ENCODE measurements at places on chromosomes 7 and 10.

DNA sequence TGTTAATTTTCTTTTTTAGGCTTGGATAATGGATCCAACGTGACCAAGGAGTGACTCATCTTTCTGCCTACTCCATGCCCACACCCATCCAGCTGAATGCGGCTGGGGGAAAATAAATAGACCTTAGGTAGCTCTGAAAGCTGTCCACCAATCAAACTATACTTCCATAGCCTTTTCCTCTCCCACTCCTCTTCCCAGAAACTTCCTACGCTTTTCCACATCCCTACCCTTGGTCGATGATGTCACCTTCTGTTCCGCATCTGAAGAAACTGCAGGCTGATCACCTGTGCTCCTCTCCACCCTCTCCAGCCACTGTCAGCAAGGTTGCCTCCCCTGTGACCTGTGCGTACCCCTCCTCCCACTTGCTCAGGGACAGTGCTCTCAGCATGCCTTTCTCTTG lies 359.8 kb upstream of the KLF6 start:
- DNase-seq, result no peak

GRCh38 chr10:103710490-103710889 lies 144.9 kb downstream of the SH3PXD2A start:
- DNase-seq, result no peak

DNA sequence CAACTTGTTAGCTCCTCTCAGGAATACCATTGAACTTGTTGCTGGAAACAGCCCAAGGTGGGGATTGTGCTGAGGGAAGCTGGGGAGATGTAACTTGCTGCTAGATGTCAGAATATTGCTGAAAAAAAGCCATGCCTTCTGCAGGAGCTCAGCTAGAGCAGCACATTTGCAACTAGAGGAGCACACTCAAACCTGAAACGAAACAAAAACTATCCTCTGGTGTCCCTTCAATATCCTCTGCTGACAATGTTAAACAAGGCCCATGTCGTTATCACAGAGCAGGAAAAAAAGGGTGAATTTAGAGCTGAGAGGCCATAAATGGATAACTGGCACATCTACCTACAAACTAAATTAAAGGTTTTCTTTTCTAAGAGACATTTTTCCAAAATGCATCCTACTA lies 53.7 kb upstream of the MACC1 start:
- DNase-seq, result no peak

DNA sequence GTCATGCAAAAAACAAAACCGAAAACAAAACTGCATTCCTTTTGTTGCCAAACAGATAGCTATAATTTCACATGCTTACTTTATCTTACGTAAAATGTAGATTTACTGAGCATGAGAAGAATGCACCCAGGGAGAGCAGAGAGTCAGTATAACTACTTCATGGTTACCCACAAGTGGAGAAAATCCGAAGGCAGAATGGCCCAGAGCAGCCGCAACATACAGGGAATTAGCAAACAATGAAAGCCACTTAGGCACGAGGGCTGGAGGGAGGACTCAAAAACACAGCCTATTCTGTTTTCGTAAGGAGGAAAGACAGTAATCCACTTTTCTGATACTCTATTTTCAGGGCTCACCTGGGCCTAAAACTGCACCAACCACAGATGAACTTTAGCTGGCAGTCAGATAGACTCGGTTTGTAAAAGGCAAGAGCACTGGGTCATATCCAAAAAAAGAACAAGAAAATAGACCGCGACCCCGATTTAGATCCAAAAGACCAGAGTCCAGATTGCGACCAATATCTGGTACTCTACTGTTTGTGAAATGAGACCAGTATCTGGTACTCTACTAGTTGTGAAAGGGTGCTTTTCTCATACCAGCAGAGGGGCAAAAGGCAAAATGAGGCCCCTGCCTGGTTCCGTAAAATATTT lies 1.3 kb downstream of the ITPRIP start:
- DNase-seq, result no peak

GRCh38 chr7:131008840-131009711 lies 275.1 kb upstream of the KLF14 start:
- DNase-seq, result no peak

DNA sequence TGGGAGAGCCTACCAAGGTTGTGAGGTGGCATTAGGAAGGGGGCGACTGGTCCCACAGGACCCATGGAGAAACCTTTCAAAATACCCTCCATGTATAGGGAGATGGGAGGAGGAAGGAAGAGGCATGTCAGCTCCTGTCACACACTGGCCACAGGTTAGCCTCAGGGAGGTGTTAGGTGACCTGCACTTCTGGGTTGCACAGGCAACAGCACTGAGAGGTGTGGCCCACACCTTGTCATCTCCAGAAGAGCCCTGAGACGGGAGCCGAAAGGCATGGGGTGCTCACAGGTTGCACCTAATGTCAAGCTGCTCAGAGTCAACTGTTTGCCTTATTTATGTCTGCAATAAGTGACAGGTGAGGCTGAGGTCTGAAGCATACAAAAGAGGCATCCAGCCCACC lies 14.6 kb upstream of the USP6NL start:
- no peak for DNase-seq

DNA sequence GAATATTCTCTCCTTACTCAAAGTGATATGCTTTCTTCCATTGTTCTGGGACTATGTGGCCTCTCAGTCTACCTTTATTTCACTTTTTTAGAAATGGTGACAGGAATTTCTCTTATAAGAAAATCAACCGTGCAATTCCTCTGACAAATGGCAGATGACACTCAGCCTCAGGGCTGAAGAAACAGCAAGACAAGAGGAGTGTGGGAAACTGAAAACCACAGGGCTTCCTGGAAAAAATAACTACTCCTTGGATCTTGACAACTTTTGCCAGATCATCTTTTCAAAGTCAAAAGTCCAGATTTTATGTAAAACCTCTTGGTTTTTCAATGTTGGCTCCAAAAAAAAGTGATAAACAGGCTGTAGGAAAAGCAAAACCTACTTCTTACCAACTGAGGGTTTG lies 121.5 kb downstream of the TYW1B start:
- DNase-seq, result no peak

- DNase-seq, result no peak
Measured at GRCh38 chr7:87001214-87001613, 58.2 kb downstream of the ELAPOR2 start.

DNA sequence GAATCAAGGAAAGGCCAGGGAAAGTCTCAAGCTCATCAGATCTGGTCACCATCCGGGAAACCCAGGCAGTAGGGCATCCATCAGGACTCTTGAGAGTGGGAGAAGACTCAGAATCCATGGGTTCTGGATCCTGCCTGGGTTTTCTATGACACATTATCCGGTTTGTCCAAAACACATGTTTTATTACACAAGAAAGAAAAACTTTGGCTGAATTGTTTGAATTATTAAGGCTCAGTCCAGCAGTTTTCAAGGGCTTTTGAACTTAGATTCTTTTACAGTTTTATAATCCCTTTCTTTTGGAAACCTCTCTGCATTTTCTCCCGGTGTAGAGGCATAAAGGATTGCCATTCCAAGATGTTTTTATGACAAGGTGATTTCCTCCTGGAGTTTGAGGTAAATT lies 528.5 kb upstream of the MGMT start:
- no peak for DNase-seq
